Keratinocyte (primary cell): ENCODE measurements at places on chromosomes 11 and 22. TPM values are rescaled to one million over a fixed set of nuclear protein-coding genes. Genes with fewer than 3 reads are reported as not detected.

DTX4 gene
- polyA plus RNA-seq: 1.6 to 2.0 TPM (median 1.9 TPM) in 3 replicates

C11orf91 gene
- polyA plus RNA-seq: 0.10 to 0.16 TPM (median 0.10 TPM) in 3 replicates

ABCC8 gene
- polyA plus RNA-seq: not detected in 3 replicates

TMEM86A gene
- polyA plus RNA-seq: 2.5 to 10.5 TPM (median 2.5 TPM) in 3 replicates

- no peak overlapping the region for H3K27ac ChIP-seq
- H3K27me3 ChIP-seq: peaks cover 76% of the 10 kb centered on the region
- H3K36me3 ChIP-seq: no peaks in the 10 kb centered on the region
- no peak overlapping the region for H3K4me3 ChIP-seq
- no peak for DNase-seq
Measured at GRCh38 chr11:31798554-31799434, 12.3 kb downstream of the PAX6 start.

- H3K27me3 ChIP-seq: no peaks in the 10 kb centered on the region
- H3K36me3 ChIP-seq: no peaks in the 10 kb centered on the region
- no peaks in the 10 kb centered on the region for H3K4me1 ChIP-seq
- no peak overlapping the region for H3K27ac ChIP-seq
Measured at GRCh38 chr11:100647861-100648260, 39.2 kb upstream of the ARHGAP42 start.

DNA sequence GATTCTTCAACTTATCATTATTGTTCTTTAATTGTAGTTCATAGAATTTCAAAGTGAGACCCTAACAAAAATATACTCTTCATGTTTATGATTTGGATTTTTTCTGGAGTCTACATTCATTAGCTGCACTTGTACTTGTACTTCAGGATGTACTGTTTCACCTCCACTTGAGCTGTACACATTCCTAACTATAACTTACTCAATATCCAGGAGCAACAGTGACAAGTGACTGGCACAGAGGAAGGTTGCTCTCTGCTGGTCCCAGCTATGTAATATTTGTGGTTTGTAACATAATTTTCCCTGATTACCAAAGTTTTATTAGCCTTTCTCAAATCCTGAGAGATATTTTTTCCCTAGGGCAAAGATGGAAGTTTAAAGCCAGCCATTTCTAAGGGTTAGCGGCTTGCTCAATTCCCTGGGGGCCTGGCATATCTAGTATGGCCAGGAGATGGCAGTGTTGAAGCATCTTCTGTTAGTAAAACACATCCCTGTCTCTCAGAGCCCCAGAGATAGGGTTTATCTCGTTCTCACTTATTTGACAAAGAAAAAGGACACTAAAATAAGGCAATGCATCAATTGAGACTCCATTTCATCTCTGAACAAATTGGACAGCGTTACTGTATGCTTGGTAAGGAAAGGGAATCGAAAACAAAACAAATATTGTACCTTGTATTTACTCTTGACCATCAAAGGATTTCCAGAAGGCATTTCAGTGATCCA is 14.2 kb downstream of the OR52A5 start:
- peak; percentile 9 for DNase-seq
- H3K27ac ChIP-seq: no peak overlapping the region
- no peaks in the 10 kb centered on the region for H3K27me3 ChIP-seq
- H3K4me1 ChIP-seq: no peaks in the 10 kb centered on the region
- no peaks in the 10 kb centered on the region for H3K36me3 ChIP-seq

DNA sequence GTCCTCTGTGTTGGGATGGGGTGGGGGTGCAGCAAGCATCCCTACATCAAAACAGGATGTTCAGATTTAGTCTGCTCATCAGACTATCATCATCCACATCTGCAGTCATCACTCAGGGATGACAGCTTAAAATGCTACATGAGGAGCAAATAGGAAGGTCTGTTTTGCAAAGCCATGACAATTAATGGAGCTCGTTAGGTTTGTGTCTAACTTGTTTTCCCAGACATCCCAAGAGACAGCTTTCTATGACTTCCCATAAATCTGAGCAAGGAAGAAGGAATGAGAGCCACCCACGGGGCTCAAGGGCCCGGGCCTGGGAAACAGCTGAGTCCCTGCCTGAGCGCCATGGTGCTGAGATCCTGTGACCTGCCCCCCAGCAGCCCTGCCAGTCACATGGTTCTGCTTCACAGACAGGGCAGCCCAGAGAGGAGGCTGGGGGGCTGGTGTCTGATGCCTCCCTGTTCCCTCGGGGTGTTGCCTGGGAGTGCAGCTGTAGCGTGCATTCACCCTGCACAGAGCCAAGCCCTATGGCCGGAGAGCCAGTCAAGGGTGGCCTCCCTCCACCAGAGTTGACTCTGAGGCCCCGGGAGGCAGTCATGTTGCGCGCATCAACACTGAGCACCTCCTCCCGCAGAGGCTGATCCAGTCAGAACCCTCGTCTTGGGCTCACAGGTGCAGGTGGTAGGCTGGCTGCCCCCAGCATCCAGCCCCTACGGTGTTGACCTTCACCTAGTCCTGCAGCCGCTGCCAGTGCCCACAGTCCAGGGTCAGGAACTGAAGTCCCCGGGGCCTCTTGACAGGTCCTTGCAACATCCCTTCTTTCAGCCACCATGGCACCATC is 12.1 kb downstream of the DERL3 start:
- H3K27me3 ChIP-seq: no peaks in the 10 kb centered on the region
- peaks cover 48% of the 10 kb centered on the region for H3K36me3 ChIP-seq
- no peak for DNase-seq
- H3K27ac ChIP-seq: no peak overlapping the region
- peaks cover 8% of the 10 kb centered on the region for H3K4me1 ChIP-seq
- no peak overlapping the region for H3K4me3 ChIP-seq

DNA sequence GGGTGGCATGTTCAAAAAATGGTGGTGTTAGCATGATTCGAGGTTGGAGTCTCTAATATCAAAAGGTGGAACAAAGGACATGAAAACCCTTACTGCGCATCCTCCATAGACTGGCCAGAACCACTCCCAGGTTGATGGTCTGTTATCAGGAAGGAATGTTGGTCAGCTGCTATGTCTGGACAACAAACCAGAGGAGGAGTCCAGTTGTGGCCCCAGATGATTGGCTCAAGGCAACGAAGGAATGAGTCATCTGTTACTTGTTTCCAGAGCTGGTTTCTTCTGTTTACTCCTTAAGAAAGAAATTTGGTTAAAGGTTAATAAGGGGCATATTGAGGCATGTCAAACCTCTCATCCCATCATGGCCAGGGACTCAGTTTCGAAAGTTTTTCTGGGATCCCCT is 56.8 kb upstream of the GRIA4 start:
- no peak overlapping the region for H3K27ac ChIP-seq
- H3K4me3 ChIP-seq: no peak overlapping the region
- no peaks in the 10 kb centered on the region for H3K27me3 ChIP-seq
- H3K36me3 ChIP-seq: no peaks in the 10 kb centered on the region
- DNase-seq: no peak

DNA sequence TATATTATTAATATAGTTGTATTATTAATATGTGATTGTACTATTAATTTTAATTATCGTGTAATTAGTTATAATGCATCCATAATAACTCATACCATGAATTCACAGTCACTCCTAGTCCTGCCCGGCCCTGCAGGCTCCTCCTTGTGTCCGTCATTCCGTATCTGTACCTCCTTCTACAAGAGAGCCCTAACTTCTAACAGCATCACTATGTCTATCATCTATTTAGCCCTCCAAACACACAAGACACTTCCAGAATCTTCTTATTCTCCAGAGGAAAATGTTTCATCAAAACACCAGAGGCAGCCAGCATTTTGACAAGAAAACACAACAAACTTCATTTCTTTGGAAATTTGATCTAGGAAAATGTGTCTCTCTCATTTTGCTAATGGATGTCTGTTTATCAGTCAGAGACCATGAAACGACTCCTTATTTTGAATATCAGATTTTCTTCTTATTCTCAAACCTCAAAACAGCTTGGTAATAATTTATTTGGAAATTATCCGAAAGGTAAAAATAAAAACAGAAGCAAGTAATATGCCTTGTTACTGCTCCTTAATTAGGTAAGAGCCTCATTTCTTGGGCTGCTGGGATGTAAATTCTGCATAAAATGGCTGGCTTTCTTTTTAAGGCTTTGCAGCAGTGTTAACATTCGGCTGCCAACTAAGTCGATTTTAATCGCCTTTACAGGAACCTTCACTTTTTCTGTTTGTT is 23.1 kb upstream of the SEPTIN5 start:
- no peak for DNase-seq
- H3K4me3 ChIP-seq: peak overlapping the region; percentile 48
- H3K4me1 ChIP-seq: peaks cover 9% of the 10 kb centered on the region
- no peaks in the 10 kb centered on the region for H3K36me3 ChIP-seq
- H3K27me3 ChIP-seq: peaks cover 33% of the 10 kb centered on the region
- H3K27ac ChIP-seq: no peak overlapping the region

GRCh38 chr11:92894197-92894596 is 75.3 kb upstream of the MTNR1B start:
- H3K36me3 ChIP-seq: no peaks in the 10 kb centered on the region
- no peak overlapping the region for H3K27ac ChIP-seq
- H3K4me3 ChIP-seq: no peak overlapping the region
- DNase-seq: no peak
- H3K4me1 ChIP-seq: no peaks in the 10 kb centered on the region

GRCh38 chr11:44747316-44747715 is 20.6 kb downstream of the TSPAN18 start:
- H3K27ac ChIP-seq: no peak overlapping the region
- no peak overlapping the region for H3K4me3 ChIP-seq
- peaks cover 12% of the 10 kb centered on the region for H3K27me3 ChIP-seq
- H3K4me1 ChIP-seq: no peaks in the 10 kb centered on the region
- DNase-seq: no peak

DNA sequence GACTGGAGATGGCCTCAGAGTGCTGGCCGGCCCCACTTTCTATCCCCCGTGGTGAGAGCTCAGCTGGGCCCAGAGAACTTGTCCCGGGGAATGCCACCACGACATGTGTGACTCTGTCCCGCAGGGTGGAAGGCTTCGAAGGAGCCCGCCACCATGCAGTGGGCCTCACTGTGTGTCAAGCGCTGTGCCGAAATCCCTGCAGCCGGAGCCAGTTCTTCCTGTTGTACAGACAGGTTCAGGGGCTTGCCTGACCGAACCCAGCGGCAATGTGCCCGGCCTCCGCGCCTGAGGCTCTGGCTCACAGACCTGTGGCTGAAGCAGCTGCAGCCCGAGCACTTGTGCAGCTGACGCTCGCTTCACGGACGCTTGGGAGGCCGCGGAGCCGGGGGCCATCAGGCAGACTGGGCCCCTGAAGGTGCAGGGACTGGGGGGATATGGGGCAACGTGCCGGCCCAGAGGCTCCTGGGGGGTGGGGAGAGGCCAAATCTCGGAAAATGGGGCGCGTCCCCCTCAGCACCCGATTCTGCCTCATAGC is 650 bp downstream of the PPM1F start:
- H3K36me3 ChIP-seq: peaks cover 7% of the 10 kb centered on the region
- H3K4me1 ChIP-seq: peaks cover 16% of the 10 kb centered on the region
- no peaks in the 10 kb centered on the region for H3K27me3 ChIP-seq
- H3K27ac ChIP-seq: peak overlapping the region; percentile 10
